Activated B cell treated with CpG ODN at 0.5 μM for 24 hours (primary cell): ENCODE measurements at places on chromosomes 4 and X. TPM values are rescaled to one million over a fixed set of nuclear protein-coding genes. Genes with fewer than 3 reads are reported as not detected.
A peak's percentile ranks its signal among the peaks of the same experiment; 100 is the strongest.

GRCh38 chrX:133913658-133914388 is 71.6 kb downstream of the GPC3 start:
- no peak overlapping the region for H3K4me3 ChIP-seq
- no peaks in the 10 kb centered on the region for H3K27me3 ChIP-seq
- DNase-seq = no peak
- no peaks in the 10 kb centered on the region for H3K36me3 ChIP-seq
- no peaks in the 10 kb centered on the region for H3K4me1 ChIP-seq

GRCh38 chrX:154469114-154469513 is 10.0 kb downstream of the LAGE3 start:
- no peak overlapping the region for H3K27ac ChIP-seq
- peaks cover 2% of the 10 kb centered on the region for H3K4me1 ChIP-seq
- H3K27me3 ChIP-seq = no peaks in the 10 kb centered on the region
- DNase-seq = no peak
- no peak overlapping the region for H3K4me3 ChIP-seq

GRCh38 chr4:74037076-74037955 is 1.2 kb downstream of the CXCL3 start:
- DNase-seq = no peak
- no peaks in the 10 kb centered on the region for H3K36me3 ChIP-seq
- H3K27ac ChIP-seq = no peak overlapping the region
- peaks cover 17% of the 10 kb centered on the region for H3K4me1 ChIP-seq
- H3K4me3 ChIP-seq = peak overlapping the region; percentile 75

GRCh38 chr4:13386405-13387107 is 97.6 kb downstream of the RAB28 start:
- H3K27ac ChIP-seq = no peak overlapping the region
- peaks cover 39% of the 10 kb centered on the region for H3K4me1 ChIP-seq
- no peaks in the 10 kb centered on the region for H3K27me3 ChIP-seq
- DNase-seq = no peak
- peaks cover 22% of the 10 kb centered on the region for H3K36me3 ChIP-seq

DNA sequence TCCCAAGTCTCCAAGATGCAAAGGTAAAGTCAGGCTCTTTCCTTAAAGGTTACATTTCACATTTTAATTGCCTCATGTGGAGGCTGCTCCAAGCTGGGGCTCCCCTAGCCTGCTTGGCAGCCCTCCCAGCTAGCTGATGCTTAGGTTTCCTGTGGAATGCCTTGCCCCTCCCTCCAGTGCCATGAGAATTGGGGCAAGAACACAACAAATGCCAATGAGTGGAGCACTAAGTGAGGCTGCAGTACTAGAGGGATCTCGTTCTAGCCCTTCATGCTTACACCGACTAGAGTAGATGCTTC is 597.7 kb downstream of the MID1IP1 start:
- no peak for DNase-seq
- no peak overlapping the region for H3K4me3 ChIP-seq
- H3K36me3 ChIP-seq = no peaks in the 10 kb centered on the region
- H3K4me1 ChIP-seq = no peaks in the 10 kb centered on the region
- H3K27me3 ChIP-seq = peaks cover 2% of the 10 kb centered on the region

DNA sequence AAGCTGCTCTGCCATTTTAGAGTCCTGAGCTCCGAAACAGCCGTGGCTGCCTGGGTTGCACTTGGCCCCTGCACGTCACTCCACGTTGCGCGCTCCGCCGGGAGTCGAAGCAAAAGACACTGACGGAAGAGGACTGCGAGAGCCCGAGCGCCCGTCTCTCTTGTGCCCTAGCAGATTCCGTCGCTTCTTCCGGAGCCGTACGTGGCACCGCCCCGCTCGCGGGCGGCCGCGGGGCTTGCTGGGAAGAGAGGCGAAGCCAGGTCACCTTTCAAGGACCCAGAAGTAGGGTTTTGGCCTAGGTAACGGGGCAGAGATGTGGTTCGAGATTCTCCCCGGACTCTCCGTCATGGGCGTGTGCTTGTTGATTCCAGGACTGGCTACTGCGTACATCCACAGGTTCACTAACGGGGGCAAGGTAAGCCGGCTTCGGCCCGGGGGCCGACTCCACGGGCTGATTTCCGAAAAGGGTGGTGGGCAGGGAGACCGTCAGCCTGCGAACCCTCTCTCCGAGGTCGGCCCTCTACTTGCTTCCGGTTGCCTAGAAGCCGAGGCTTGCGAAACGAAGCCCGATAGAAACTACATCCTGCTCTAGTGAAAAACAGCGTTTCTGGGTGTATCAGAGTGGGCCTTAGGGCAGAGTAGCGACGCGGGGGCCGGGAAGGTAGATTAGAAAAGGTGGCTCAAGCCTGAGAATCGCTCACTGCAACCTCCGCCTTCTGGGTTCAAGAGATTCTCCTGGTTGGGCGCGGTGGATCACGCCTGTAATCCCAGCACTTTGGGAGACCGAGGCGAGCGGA is at the start of the genes NDUFA1 and RNF113A:
Gene NDUFA1 (plus strand): TSS at position 234 of the 797 bp plus-strand sequence. CDS start 80 bp downstream, at position 314.
Gene RNF113A (minus strand): TSS at position 135 of the 797 bp plus-strand sequence. CDS start 120 bp downstream, at position 15.
- H3K27ac ChIP-seq = peak within 1 kb of the TSS; percentile 98
- H3K4me1 ChIP-seq = peaks cover 23% of the 10 kb centered on the region
- H3K4me3 ChIP-seq = peak within 1 kb of the TSS; percentile 96
- H3K36me3 ChIP-seq = peaks cover 16% of the 10 kb centered on the region

DNA sequence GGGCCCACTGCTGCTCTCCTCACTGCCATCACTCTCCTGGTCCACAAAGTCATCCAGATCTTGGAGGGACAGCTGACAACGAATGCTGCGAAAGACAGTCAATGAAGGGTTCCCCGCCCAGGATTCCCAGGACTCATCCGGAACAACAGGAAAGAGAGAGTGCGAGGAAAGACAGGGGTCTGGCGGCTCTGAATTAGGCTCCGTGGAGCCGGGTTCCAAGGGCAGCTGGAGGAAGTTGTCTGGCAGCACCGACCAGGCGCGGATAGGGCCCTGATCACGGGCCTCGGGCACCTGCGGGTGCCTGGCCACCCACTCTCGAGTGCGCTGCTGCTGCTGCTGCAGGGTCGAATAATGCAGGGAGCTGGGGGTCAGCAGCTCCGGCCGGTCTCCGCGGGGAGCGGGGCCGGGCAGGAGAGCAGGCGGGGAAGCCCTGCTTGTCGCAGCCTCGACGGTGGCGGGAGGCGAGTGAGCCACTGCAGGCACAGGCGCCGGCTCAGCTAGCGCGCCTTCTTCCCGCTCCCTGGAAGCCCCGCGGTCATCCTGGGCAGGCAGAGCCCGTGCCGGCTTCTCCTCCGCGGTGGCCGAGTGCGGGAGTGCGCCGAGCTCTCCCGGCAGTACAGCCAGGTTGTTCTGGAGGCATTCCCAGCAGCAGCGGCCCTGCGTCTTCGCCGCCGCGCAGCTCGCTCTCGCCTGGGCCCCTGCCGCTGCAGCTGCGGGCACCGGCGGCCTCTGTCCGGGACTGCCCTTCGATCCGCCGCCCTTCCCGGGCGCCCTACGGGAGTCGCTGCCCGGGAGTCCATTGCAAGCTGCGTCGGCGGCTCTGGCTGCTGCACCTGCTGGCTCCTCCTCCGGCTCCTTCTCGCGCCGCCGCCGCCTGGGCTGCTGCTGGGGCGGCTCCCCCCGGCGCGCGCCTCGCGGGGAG is 1.1 kb downstream of the SOWAHB start:
- no peak overlapping the region for H3K27ac ChIP-seq
- H3K36me3 ChIP-seq = no peaks in the 10 kb centered on the region
- peaks cover 6% of the 10 kb centered on the region for H3K4me1 ChIP-seq
- peak; percentile 18 for DNase-seq
- H3K4me3 ChIP-seq = peak overlapping the region; percentile 17

DNA sequence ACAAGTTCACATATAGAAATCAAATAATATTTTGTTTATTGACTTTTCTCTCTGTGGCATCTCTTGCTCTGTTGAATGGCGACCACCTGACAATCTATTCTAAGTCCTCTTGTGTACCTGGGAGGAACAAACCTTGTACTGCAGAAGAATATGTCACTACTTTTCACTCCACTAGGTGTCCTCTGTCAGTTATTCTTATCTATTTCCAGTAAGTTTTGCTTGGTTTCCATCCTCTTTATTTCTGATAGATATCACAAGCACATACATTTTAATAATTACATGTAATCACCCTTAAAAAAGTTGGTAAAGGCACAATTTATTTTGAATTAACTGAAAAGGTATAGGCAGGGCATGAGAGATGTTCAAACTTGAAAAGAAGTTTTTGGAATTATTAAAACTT is 238.4 kb downstream of the SNCA start:
- DNase-seq = no peak
- peaks cover 5% of the 10 kb centered on the region for H3K27me3 ChIP-seq
- no peak overlapping the region for H3K27ac ChIP-seq
- H3K36me3 ChIP-seq = no peaks in the 10 kb centered on the region
- H3K4me3 ChIP-seq = no peak overlapping the region
- H3K4me1 ChIP-seq = no peaks in the 10 kb centered on the region

GRCh38 chrX:70231666-70232065 is 2.8 kb upstream of the AWAT1 start:
- DNase-seq = no peak
- no peaks in the 10 kb centered on the region for H3K4me1 ChIP-seq
- H3K27me3 ChIP-seq = no peaks in the 10 kb centered on the region
- H3K4me3 ChIP-seq = no peak overlapping the region
- no peak overlapping the region for H3K27ac ChIP-seq
- no peaks in the 10 kb centered on the region for H3K36me3 ChIP-seq

GRCh38 chrX:139560221-139560620 is 29.7 kb downstream of the F9 start:
- no peak for DNase-seq
- H3K4me3 ChIP-seq = no peak overlapping the region

- no peak within 1 kb of the TSS for H3K4me3 ChIP-seq
- H3K27ac ChIP-seq = no peak within 1 kb of the TSS
- H3K4me1 ChIP-seq = no peaks in the 10 kb centered on the region
- H3K36me3 ChIP-seq = no peaks in the 10 kb centered on the region
- H3K27me3 ChIP-seq = peaks cover 28% of the 10 kb centered on the region
Measured at GRCh38 chr4:8592366-8593263, at the start of gene CPZ. TSS of gene CPZ (plus strand) at chr4:8592765. CDS start at chr4:8592834, 69 bp downstream.

GRCh38 chrX:3191201-3191600 is 149.9 kb downstream of the ARSF start:
- no peaks in the 10 kb centered on the region for H3K27me3 ChIP-seq
- no peaks in the 10 kb centered on the region for H3K36me3 ChIP-seq
- H3K4me1 ChIP-seq = no peaks in the 10 kb centered on the region
- DNase-seq = no peak
- no peak overlapping the region for H3K27ac ChIP-seq

- no peaks in the 10 kb centered on the region for H3K27me3 ChIP-seq
- H3K4me1 ChIP-seq = no peaks in the 10 kb centered on the region
- DNase-seq = no peak
- H3K27ac ChIP-seq = no peak overlapping the region
Measured at GRCh38 chr4:134539729-134540231, 338.2 kb upstream of the PABPC4L start.

DNA sequence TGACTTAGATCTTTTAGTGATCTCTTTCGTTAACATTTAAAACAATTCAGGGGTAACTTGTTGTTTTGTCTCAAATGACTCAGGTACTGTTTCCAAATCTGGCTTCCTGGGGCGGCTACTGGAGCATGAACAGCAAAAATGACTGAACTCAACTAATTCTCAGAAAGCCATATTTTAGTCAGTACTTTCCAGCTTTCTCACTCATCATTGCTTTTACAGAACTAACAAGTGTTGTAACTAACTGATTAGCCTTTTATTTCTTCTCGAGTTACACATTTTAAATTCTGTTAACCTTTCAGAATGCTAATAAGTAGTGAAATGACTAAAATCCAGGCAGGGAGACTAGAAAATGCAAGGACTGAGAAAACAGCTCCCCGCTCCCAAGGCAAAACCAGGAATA is 55.3 kb downstream of the JADE3 start:
- no peaks in the 10 kb centered on the region for H3K27me3 ChIP-seq
- H3K4me3 ChIP-seq = peak overlapping the region; percentile 70
- peaks cover 3% of the 10 kb centered on the region for H3K36me3 ChIP-seq
- H3K4me1 ChIP-seq = peaks cover 82% of the 10 kb centered on the region
- DNase-seq = no peak

GRCh38 chrX:50971395-50971794 is 60.9 kb downstream of the BMP15 start:
- no peaks in the 10 kb centered on the region for H3K27me3 ChIP-seq
- H3K36me3 ChIP-seq = no peaks in the 10 kb centered on the region
- no peaks in the 10 kb centered on the region for H3K4me1 ChIP-seq
- no peak for DNase-seq
- H3K27ac ChIP-seq = no peak overlapping the region

- H3K4me1 ChIP-seq = no peaks in the 10 kb centered on the region
- DNase-seq = no peak
- no peak overlapping the region for H3K27ac ChIP-seq
- no peak overlapping the region for H3K4me3 ChIP-seq
- no peaks in the 10 kb centered on the region for H3K36me3 ChIP-seq
- no peaks in the 10 kb centered on the region for H3K27me3 ChIP-seq
Measured at GRCh38 chr4:28709891-28710290, 1849.2 kb downstream of the STIM2 start.

GRCh38 chr4:7224001-7224400 is 31.7 kb downstream of the SORCS2 start:
- peaks cover 4% of the 10 kb centered on the region for H3K27me3 ChIP-seq
- no peaks in the 10 kb centered on the region for H3K36me3 ChIP-seq
- H3K4me1 ChIP-seq = no peaks in the 10 kb centered on the region
- no peak overlapping the region for H3K27ac ChIP-seq
- no peak overlapping the region for H3K4me3 ChIP-seq

DNA sequence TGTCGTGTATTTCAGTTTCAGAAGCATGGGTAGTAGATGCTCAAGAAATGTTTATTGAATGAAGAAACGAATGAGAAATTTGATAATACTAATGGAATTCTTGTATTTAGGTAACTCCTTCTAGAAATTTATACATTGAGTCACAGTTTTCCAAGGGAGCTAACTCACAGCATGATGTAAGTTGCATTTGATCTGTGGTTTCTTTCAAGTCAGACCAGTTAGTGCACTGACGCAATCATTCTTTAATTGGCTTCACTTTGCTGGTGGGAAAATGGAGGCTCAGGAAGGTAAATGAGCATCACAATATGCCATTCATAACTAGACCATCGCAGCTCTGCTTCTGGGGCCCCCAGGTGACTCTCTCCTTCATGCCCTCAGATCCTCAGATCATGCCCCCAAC is 17.3 kb upstream of the CWH43 start:
- no peak for DNase-seq
- H3K27ac ChIP-seq = no peak overlapping the region
- no peaks in the 10 kb centered on the region for H3K4me1 ChIP-seq
- H3K27me3 ChIP-seq = peaks cover 8% of the 10 kb centered on the region
- no peaks in the 10 kb centered on the region for H3K36me3 ChIP-seq

DNA sequence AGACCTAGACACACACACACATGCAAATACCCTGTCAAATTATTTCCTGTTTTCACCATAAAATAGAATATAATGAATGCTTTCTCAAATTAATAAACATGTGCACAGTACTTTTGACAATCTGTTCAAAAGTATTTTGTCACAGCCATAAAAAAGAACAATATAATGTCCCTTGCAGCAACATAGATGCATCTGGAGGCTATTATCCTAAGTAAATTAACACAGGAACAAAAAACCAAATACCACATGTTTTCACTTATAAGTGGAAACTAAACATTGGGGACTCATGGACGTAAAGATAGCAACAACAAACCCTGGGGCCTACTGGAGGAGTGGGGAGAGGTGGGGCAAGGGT is 15.5 kb downstream of the RAB40A start:
- H3K4me1 ChIP-seq = no peaks in the 10 kb centered on the region
- H3K27me3 ChIP-seq = no peaks in the 10 kb centered on the region
- no peaks in the 10 kb centered on the region for H3K36me3 ChIP-seq
- no peak overlapping the region for H3K4me3 ChIP-seq

ARMCX1 gene
- total RNA-seq = 0.38 and 0.42 TPM in 2 replicates

PRR27 gene
- total RNA-seq = not detected in 2 replicates

ITGB1BP2 gene
- 2.8 and 6.7 TPM in 2 replicates for total RNA-seq

NLGN3 gene
- total RNA-seq = 0.46 and 0.67 TPM in 2 replicates

SGCB gene
- total RNA-seq = 6.5 and 10.8 TPM in 2 replicates

VCX2 gene
- not detected in 2 replicates for total RNA-seq

VCX gene
- not detected in 2 replicates for total RNA-seq

CENPI gene
- total RNA-seq = 2.6 and 3.1 TPM in 2 replicates

GRIA2 gene
- total RNA-seq = not detected in 2 replicates

CLIC2 gene
- 0.44 and 0.80 TPM in 2 replicates for total RNA-seq

PCSK1N gene
- not detected in 2 replicates for total RNA-seq

RASSF6 gene
- 4.0 TPM in 2 replicates for total RNA-seq
